Gastrocnemius medialis (tissue), 4 donors: ENCODE measurements at places on chromosomes 3 and 15.

GRCh38 chr15:37098468-37099318 is 1.7 kb downstream of the MEIS2 start:
- no peak for DNase-seq

DNA sequence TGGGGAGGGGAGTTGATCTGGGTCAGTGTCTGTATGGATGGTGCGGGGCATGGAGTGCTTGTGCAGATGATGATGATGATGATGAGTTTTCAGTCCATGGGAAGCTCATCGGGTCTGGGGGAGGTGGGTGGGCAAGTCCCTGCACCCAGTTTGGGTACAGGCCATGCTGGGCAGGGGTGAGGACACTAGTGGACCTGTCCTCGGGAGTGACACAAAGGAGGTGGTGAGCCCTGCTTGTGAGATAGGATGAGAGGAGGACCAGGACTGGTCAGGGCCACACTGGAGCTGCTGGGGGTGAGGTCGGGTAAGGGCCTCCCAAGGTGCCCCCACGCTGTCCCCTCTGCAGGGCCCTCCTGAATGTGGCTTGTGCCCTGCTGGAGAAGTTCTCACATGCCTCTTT is 177.9 kb downstream of the APBA2 start:
- DNase-seq: no peak

GRCh38 chr3:156558389-156558788 is 3.5 kb upstream of the SSR3 start:
- DNase-seq: no peak

DNA sequence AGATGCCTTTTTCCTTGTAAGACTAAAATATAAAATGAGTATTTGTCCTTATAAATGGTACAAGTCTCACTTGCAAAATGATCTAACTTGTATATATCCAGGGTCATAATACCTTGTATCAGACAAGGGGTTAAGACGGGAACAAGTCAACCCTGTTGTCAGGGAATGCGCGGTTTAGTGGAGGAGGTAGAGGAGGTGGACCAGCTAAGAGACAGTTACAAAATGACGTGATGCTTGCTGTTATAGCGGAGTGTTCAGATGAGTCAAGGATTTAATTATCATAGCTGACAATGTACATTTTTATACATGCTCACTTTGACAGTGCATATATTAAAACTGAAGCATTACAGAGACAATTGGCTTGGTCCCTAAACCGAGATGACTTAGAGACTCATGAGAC is 26.8 kb upstream of the KLHL25 start:
- DNase-seq: no peak

DNA sequence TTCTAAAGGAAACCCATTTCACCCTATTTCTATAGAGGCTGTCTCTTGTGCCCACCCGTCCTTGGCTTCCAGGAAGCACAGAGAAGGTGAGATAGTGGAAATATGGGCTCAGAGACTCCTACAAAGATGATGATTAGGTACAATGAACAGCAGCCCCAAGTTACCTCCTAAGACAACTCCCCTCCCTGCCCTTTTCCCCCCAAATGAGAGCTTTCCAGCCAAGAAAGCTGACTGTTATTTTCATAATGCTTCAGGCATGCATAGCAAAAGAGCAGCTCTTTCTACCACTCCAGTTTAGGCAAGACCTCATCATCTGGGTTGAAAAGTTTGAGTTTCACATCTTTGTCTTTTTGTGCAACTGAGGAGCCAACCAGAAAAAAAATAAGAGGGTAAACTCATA is 248.8 kb upstream of the ADAMTS9 start:
- DNase-seq: no peak

- no peak for DNase-seq
These were observed 333.8 kb downstream of the ZNF621 start for GRCh38 chr3:40858364-40859115.

- DNase-seq: no peak
These were observed 1233.1 kb downstream of the OTOL1 start for GRCh38 chr3:162729686-162730085.

GRCh38 chr3:129625072-129625874 is 18.8 kb upstream of the PLXND1 start:
- DNase-seq: no peak

DNA sequence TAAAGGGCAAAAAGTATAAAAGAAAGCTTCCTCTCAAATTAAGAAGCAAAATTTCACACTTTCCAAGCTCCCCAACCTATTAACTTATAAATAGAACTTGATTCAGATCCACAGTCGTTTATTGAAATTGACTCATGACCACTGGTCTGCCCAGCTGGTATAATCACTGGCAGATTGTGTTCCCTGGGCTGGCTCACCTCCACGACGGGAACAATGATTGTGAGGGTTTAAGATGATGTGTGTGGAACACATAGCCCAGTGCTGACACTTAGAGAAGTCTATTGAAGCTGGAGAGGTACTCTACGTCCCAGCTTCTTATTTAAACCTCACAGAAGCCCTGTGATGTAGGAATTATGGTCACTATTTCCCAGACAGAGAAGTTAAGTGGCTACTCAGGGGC is 90.4 kb downstream of the MB21D2 start:
- DNase-seq: peak; percentile 58

GRCh38 chr3:187066228-187066995 is 72.9 kb downstream of the RPL39L start:
- DNase-seq: peak; percentile 17

- peak; percentile 77 for DNase-seq
These were observed 58.3 kb upstream of the TRAK1 start for GRCh38 chr3:42032693-42033349.

DNA sequence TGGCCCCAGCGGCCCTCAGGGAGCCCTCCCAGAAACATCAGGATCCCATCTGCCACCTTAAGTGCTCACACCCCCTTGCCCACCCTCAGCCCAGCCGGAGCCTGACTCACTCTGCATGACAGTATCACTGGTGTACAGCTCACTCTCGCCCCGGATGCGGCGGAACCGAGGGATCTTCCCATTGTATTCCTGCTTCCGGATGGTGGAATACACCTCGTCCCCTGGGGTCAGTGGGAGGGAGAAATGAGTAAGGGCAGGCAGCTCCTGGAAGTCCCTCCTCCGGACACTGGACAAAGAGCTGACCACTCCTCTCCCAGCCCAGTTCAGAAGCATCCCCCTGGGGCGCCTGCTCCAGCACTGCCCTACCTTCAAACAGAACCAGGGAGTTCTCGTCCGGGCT is 16.5 kb downstream of the SEMA7A start:
- no peak for DNase-seq

DNA sequence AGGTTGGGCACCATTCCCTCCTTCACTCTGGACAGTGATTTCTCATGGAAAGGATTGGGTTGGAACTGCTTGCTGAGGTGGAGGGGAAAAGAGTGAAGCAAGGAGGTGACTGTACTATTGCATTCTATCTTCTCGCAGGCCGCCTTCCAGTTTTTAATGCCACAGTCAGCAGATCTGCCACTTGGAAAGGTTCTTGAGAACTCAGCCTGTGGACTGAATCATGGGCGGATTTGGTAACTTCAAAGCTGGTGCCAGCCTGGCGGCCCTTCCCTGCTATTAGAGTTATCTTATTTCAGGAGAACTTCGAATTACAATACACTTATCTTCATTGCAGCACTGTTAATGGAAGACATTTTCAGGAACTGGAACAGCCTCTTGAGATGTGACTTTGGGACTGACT is 23.1 kb upstream of the SLC28A2 start:
- peak; percentile 29 for DNase-seq

- DNase-seq: peak; percentile 50
These were observed 7.1 kb downstream of the CPN2 start for GRCh38 chr3:194344012-194344411.

GRCh38 chr15:35750051-35750450 is 204.1 kb upstream of the DPH6 start:
- DNase-seq: no peak

GRCh38 chr15:72368899-72369298 is 6.9 kb downstream of the HEXA start:
- peak; percentile 39 for DNase-seq

DNA sequence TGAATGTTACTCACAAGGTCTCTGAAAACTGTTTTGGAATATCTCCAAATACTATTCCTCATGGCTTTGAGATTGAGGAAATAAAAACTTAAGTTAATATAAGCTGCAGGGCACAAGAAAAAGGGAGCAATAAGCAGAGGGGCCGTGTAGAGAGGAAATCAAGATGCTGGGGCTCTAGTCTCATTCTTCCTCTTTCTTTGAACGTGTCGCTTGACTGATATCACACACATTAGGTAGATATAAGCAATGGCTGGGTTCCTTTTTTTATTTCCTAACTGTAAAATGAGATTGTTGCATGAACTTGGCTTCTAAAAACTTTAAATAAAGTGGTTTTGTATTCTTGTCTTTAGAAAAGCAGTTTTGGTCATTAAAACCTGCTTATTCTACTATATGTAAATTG is 326.7 kb upstream of the ROPN1 start:
- DNase-seq: no peak

DNA sequence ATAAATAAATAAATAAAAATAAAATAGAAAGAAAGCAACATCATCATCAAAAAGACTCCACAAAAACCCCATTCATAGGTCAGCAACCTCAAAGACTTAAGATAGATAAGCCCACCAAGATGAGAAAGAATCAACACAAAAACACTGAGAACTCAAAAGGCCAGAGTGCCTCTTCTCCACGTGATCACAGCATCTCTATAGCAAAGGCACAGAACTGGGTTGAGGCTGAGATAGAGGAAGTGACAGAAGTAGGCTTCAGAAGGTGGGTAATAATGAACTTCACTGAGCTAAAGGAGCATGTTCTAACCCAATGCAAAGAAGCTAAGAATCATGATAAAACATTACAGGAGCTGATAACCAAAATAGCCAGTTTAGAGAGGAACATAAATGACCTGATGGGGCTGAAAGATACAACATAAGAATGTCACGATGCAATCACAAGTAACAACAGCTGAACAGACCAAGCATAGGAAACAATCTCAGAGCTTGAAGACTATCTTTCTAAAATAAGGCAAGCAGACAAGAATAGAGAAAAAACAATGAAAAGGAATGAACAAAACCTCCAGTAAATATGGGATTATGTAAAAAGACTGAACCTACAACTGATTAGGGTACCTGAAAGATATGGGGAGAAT is 26.4 kb downstream of the GNB5 start:
- DNase-seq: no peak

- DNase-seq: peak; percentile 33
These were observed 164.5 kb downstream of the XXYLT1 start for GRCh38 chr3:195106418-195106906.

- DNase-seq: peak; percentile 93
These were observed 34.4 kb downstream of the HOMER2 start for GRCh38 chr15:82918162-82918561.

DNA sequence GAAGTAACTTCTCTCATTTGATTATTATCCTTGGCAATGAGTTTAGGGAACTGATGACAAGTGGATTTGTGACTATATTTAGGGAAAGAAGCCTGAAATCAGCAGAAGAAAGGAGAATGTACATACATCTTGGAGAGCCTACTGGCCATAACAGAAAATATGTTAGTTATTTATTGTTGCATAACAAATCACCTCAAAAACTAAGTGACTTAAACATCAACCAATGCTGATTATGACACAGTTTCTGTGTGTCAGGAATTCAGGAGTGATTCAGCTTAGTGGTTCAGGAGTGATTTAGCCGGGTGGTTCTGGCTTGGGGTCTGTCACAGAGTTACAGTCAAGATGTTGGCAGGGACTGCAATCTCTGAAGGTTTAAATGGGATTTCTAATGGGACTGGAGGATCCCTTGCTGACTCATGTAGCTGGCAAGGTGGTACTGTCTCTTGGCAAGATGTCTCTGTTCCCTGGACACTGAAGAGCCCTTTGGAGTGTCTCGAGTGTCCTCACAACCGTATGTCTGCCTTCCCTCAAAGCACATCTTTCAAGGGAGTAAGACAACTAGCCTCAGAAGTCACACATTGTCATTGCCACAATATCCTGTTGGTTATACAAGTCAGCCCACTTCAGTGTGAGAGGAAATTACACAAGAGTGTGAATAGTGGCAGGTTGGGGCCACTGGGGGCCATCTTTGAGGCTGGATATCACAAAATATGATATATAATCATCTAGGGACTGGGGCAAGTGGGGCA is 248.9 kb downstream of the SV2B start:
- no peak for DNase-seq

DNA sequence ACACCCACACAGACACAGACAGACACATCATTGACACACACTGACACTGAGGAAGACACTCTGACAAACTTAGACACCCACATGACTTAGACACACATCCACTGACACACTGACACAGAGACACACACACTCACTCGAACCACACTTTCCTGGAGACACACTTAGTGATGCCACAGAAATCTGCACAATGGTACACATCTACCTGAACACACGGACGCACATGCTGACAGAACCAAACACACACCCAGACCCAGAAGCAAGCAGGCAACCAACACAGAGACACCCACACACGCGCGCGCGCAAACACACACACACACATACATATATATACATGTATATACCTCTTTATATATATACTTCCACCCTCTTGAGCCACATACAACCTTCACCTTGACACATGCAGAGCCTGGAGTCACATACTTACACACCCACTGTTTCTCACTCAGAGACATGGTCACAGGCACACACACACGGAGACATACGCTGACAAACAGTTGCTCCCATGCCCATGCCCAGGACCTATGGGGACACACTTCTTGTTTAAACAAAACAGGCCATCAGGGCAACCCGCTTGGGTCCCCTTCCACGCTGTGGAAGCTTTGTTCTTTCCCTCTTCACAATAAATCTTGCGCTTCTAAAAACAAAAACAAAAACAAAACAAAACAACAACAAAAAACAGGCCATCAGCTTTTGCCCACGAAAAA is 913 bp upstream of the SCN5A start:
- no peak for DNase-seq

GRCh38 chr3:103499132-103499900 is 1064.5 kb downstream of the ZPLD1 start:
- DNase-seq: no peak

- no peak for DNase-seq
These were observed 2.0 kb downstream of the NRROS start for GRCh38 chr3:196641333-196642054.

- no peak for DNase-seq
These were observed 220.5 kb downstream of the CTNNB1 start for GRCh38 chr3:41419809-41420208.

DNA sequence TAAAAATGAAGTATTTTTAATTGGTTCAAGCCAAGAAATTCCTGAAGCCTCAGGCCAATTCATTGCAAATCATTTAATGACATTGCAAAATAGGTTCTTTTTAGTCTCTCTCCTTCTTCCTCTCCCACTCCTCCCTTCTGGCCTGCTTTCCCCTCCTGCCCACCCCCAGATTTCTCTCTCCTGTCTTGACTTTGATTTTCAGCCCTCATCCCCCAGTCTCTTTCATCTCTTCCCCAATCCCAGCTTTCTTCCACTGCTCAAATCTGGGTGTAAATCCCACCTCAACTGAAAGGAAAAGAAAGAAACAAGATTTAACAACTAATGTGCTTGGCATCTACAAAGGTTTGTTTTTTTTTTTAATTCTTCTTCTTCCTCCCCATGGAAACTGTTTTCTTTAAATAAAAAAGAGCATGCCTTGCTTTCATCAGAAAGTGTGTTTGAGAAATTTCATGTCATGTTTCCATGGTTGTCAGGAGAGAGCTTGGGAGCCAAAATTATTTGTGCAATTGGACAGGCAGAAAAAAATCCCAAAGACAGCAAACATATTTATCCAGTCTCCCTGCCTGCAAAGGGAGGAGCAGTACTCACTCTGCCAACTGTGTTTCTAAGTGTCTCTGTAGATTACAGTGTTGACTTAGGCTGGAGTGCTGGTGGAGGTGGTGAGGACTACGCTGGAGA is 50.4 kb downstream of the BOC start:
- no peak for DNase-seq

- DNase-seq: no peak
These were observed 99.0 kb upstream of the LIPC start for GRCh38 chr15:58332676-58333400.
